ENCODE measurements at places on chromosomes 2 and 18. TPM values are rescaled to one million over a fixed set of nuclear protein-coding genes. Genes with fewer than 3 reads are reported as not detected.
A peak's percentile ranks its signal among the peaks of the same experiment; 100 is the strongest.

PROM2 gene
- total RNA-seq = 24.7 TPM

GRCh38 chr2:189267491-189267890, 87.9 kb upstream of the COL5A2 start:
- no peak overlapping the region for H3K4me3 ChIP-seq
- H3K4me1 ChIP-seq = no peaks in the 10 kb centered on the region
- DNase-seq = no peak
- H3K36me3 ChIP-seq = no peaks in the 10 kb centered on the region
- H3K27ac ChIP-seq = no peak overlapping the region
- H3K27me3 ChIP-seq = no peaks in the 10 kb centered on the region

CNTNAP5 gene
- total RNA-seq = not detected

DNA sequence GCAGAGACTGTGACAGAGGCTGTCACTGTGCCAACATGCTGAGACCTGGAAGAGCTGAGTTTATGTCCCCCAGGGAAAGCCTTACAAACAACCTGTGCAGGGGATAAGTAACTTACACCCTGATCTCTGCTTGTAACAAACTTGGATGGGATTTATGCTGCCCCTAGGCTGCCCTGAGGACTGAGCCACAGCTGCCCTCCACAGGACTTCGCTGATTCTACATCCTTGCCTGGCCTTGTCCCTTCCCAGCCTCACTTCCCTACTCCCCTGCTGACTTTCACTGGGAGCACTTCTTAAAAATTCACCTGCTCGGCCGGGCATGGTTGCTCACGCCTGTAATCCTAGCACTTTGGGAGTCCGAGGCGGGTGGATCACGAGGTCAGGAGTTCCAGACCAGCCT, 45.9 kb upstream of the ASAP2 start:
- H3K36me3 ChIP-seq = no peaks in the 10 kb centered on the region

GRCh38 chr18:33146014-33146413, 294.5 kb downstream of the CCDC178 start:
- no peak for DNase-seq
- no peaks in the 10 kb centered on the region for H3K27me3 ChIP-seq
- no peak overlapping the region for H3K27ac ChIP-seq

ZNF2 gene
- 4.8 TPM for total RNA-seq

DNA sequence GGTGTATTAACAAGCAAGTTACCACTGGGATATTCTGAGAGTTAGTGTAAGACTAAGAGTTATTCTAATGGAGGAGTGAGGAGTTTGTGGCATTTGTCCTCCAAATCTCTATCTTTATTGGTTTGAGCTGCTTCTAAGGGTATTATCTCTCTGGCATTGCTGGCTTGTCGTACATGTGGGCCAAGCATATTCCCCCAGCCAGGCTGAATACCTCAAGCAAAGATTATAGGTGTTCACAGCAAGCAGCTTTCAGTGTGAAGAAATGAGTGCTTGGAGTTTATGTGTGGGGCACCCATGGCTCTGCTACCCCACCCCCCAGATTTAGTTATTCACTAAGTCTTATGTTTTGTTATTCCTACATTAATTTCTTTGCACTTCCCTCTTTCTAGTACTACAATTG, 193.6 kb upstream of the FANCL start:
- H3K27me3 ChIP-seq = no peaks in the 10 kb centered on the region
- H3K36me3 ChIP-seq = peaks cover 5% of the 10 kb centered on the region
- H3K4me3 ChIP-seq = no peak overlapping the region
- H3K4me1 ChIP-seq = peaks cover 21% of the 10 kb centered on the region
- DNase-seq = no peak
- H3K27ac ChIP-seq = no peak overlapping the region

DNA sequence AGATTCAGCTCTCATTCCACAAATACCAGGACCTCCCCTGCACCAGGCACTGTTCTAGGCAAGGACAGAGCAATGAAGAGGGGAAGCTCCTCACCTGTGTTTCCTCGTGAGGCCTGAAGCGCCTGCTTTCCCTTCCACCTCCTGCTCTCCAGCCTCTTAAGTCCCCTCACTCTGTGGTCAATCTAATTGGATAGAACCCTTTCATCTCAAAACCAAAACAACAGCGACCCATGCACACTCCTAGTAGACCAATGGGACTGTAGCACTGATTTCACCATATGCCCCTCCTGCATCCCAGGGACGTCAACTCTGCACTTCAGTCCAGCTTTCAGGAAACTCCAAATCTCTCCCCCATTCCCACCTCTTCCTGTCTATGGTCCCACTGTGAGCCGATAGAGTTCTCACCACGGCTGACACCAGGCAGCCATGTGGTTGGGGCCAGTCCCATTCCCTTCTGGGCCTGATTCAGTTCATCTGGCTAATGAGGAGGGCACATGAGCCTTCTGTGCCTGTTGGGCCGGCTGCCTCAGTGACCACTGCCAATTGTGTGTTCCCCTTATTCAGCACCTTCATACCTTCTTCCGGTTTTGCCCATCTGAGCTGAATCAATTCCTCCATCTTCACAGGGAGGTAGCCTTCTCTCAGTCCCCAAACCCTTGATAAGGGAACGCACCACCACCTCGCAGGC, 33.3 kb upstream of the MAT2A start:
- no peak for DNase-seq
- peak overlapping the region; percentile 57 for H3K27ac ChIP-seq
- peaks cover 14% of the 10 kb centered on the region for H3K36me3 ChIP-seq
- H3K27me3 ChIP-seq = no peaks in the 10 kb centered on the region

DNA sequence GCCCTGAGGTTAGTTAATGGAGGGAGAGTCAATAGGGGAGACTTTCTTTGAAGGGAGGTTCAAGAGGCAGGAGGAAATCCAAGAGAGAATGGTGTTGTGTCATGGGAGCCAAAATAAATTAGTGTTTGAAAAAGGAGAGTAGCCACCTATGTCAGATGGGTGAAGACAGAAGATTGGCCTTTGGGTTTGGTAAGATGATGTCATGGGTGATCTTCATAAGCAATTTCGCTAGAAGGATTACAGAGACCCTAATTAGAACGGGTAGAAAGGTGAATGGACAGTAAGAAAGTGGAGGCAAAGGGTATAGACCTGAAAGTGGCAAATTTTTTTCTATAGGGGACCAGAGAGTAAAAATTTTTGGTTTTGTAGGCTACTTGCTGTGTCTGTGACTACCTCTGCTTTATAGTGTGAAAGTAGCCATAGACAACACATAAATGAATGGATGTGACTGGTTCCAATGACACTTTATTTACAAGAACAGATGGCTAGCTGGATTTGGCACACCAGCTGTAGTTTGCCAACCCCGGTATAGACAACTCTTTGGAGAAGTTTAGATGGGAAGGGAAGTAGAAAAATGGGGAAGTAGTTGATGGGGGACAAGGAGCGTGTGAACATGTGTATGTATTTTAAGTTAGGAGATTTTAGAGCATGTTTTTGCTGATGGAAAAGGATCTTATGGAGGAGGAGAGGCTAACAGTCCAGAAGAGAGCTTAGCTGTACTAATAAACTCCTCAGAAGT, 9.3 kb downstream of the STAMBP start:
- H3K36me3 ChIP-seq = peaks cover 19% of the 10 kb centered on the region
- DNase-seq = no peak
- H3K4me1 ChIP-seq = peaks cover 9% of the 10 kb centered on the region
- H3K27ac ChIP-seq = no peak overlapping the region

- H3K4me1 ChIP-seq = no peaks in the 10 kb centered on the region
- H3K36me3 ChIP-seq = no peaks in the 10 kb centered on the region
- no peak for DNase-seq
- H3K4me3 ChIP-seq = no peak overlapping the region
- no peaks in the 10 kb centered on the region for H3K27me3 ChIP-seq
- no peak overlapping the region for H3K27ac ChIP-seq
Measured at GRCh38 chr2:195898505-195899191, 170.0 kb downstream of the DNAH7 start.

SPHKAP gene
- not detected for total RNA-seq

DNA sequence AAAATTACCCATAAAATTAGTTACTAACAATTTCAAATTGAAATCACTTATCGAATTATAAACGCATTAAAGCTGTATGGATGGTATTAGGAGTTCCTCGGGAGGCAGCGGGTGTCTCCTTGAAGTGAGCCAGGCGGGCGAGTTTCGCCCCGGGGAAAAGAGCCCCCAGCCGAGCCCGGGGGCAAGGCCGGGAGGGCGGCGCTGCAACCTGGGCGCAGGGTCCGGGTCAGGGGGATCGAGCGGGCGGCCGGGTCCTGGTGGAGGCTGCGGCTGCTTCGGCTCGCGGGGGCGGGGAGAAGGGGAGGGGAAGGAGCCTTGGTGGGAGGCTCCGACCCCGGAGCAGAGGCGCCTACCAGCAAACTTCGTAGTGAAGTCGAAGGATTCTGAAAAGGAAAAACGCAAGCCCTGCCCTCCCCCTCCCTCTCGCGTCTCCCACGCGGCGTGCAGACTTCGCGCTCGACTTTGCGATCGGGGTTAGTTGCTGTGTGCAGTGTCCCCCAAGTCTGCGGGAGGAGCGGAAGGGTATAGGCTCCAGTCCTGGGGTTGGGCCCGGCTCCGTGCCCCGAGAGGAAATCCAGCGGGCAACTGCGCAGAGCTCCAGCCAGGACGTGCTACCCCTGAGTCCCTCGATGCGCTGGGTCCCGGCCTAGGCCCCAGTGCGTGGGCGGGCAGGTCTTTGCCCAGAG, 140.8 kb downstream of the MEIS1 start:
- H3K36me3 ChIP-seq = peaks cover 27% of the 10 kb centered on the region
- DNase-seq = peak; percentile 35
- peaks cover 22% of the 10 kb centered on the region for H3K27me3 ChIP-seq

CRYGC gene
- not detected for total RNA-seq

GRCh38 chr2:104840893-104841585, 12.9 kb upstream of the POU3F3 start:
- H3K36me3 ChIP-seq = no peaks in the 10 kb centered on the region
- H3K27ac ChIP-seq = no peak overlapping the region
- H3K4me3 ChIP-seq = no peak overlapping the region
- peaks cover 19% of the 10 kb centered on the region for H3K27me3 ChIP-seq
- no peak for DNase-seq
- no peaks in the 10 kb centered on the region for H3K4me1 ChIP-seq

AKAIN1 gene
- total RNA-seq = not detected

- no peak overlapping the region for H3K27ac ChIP-seq
- no peaks in the 10 kb centered on the region for H3K27me3 ChIP-seq
- no peak overlapping the region for H3K4me3 ChIP-seq
- no peak for DNase-seq
- peaks cover 35% of the 10 kb centered on the region for H3K36me3 ChIP-seq
- H3K4me1 ChIP-seq = peaks cover 34% of the 10 kb centered on the region
Measured at GRCh38 chr2:219282375-219282774, 3.2 kb downstream of the DNAJB2 start.

DNA sequence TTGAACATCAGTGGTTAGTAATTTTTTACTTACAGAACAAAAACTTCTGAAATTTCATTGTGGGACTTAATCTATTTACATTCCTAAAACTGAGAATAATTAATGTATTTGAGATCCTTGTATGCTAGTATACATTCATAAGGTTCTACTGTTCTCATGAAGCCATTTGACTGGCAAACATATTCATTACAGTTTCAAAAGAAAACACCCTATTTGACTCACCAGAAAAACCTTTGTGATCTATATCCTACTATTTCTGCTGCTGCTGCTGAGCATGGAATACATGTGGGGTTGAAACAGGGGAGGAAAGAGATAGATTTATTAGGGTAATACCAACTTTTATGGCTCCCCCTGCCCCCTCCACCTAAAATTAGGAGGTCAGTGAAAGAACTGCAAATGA, 21.8 kb downstream of the MARS2 start:
- H3K4me1 ChIP-seq = no peaks in the 10 kb centered on the region
- no peak overlapping the region for H3K27ac ChIP-seq
- H3K36me3 ChIP-seq = no peaks in the 10 kb centered on the region
- H3K4me3 ChIP-seq = no peak overlapping the region

GRCh38 chr2:172445851-172446250, 18.5 kb downstream of the ITGA6 start:
- H3K27ac ChIP-seq = peak overlapping the region; percentile 52
- DNase-seq = no peak
- no peak overlapping the region for H3K4me3 ChIP-seq
- H3K27me3 ChIP-seq = no peaks in the 10 kb centered on the region
- peaks cover 63% of the 10 kb centered on the region for H3K4me1 ChIP-seq
- peaks cover 53% of the 10 kb centered on the region for H3K36me3 ChIP-seq

GAREM1 gene
- 19.3 TPM for total RNA-seq

GPR155 gene
- 1.4 TPM for total RNA-seq

GRCh38 chr18:36530676-36531405, 233.3 kb downstream of the FHOD3 start:
- no peak overlapping the region for H3K4me3 ChIP-seq
- H3K4me1 ChIP-seq = peaks cover 10% of the 10 kb centered on the region
- H3K36me3 ChIP-seq = no peaks in the 10 kb centered on the region
- no peak for DNase-seq

- H3K4me3 ChIP-seq = no peak overlapping the region
- H3K4me1 ChIP-seq = no peaks in the 10 kb centered on the region
- no peaks in the 10 kb centered on the region for H3K27me3 ChIP-seq
Measured at GRCh38 chr18:4412286-4412685, 42.8 kb downstream of the DLGAP1 start.

GRP gene
- not detected for total RNA-seq

DNA sequence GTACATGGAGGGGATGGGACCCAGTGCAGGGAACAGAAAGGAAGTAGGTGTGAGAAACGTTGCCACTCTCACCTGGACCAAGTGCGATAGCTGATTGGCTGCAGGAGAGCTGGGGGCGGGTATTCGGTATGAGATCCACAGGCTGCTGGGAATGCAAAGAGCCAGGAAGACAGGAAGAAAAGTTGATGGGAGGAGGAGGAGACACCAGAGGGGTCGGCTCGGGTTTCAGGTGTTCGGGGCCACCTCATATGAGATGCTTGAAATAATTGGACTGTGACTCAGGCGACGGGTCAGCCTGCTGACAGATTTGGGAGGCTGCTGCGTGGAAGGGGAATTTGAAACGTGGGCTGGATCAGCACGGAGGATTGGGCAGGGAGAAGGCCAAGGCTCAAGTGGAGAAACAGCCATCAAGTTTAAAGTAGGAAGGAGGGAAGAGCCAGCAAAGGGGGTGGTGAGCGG, 65.1 kb downstream of the MRPS9 start:
- H3K4me3 ChIP-seq = no peak overlapping the region
- H3K27ac ChIP-seq = no peak overlapping the region
- no peaks in the 10 kb centered on the region for H3K36me3 ChIP-seq
- peaks cover 25% of the 10 kb centered on the region for H3K4me1 ChIP-seq
- H3K27me3 ChIP-seq = no peaks in the 10 kb centered on the region

MAPK4 gene
- total RNA-seq = not detected

- H3K27me3 ChIP-seq = no peaks in the 10 kb centered on the region
- H3K4me1 ChIP-seq = no peaks in the 10 kb centered on the region
- H3K4me3 ChIP-seq = no peak overlapping the region
- no peak for DNase-seq
- no peak overlapping the region for H3K27ac ChIP-seq
Measured at GRCh38 chr2:183812091-183812490, 687.8 kb downstream of the NUP35 start.

DNA sequence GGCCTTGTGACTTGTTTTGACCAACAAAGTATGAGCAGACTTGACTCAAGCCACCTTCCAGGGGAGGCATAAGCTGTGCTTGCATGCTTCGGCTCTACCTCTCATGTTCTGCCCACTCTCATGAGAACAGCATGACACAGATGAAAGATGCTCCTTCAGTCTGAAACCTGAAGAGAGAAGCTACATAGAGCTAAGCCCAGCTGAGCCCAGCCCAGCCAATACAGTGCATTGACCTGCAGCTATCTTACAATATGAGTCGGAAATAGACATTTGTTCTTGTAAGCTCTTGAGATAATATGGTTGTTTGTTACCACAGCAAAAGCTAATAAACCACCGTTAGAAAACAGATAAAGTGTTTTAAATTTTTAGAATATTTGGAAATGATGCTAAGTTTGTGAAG, 426.7 kb upstream of the PKDCC start:
- no peak overlapping the region for H3K4me3 ChIP-seq
- no peaks in the 10 kb centered on the region for H3K4me1 ChIP-seq
- H3K27ac ChIP-seq = no peak overlapping the region
- no peak for DNase-seq
- peaks cover 47% of the 10 kb centered on the region for H3K27me3 ChIP-seq

Data from Calu3 (cell line).